Fibroblast of skin of left quadriceps (primary cell): ENCODE measurements at places on chromosomes 2 and 18.

DNA sequence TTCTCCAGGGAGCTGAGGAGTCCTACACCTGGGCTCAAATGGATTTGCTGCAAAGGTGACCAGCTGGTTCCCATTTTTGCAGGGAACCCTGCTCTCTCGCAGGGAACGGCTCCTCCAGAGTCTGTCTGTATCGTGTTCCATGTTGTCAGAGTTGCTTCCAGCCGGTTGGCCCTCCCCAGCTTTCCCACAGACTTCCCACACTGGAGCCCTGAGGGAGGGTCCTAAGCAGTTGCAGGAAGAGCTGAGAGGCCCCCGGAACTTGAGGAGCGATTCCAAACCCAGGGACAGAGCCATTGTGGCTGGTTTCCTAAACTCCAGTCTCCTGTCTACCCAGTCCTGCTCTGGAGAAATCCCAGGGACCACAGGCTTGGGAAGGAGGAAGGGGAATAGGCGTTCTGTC lies 121.7 kb upstream of the PPP1CB start:
- DNase-seq, result no peak

DNA sequence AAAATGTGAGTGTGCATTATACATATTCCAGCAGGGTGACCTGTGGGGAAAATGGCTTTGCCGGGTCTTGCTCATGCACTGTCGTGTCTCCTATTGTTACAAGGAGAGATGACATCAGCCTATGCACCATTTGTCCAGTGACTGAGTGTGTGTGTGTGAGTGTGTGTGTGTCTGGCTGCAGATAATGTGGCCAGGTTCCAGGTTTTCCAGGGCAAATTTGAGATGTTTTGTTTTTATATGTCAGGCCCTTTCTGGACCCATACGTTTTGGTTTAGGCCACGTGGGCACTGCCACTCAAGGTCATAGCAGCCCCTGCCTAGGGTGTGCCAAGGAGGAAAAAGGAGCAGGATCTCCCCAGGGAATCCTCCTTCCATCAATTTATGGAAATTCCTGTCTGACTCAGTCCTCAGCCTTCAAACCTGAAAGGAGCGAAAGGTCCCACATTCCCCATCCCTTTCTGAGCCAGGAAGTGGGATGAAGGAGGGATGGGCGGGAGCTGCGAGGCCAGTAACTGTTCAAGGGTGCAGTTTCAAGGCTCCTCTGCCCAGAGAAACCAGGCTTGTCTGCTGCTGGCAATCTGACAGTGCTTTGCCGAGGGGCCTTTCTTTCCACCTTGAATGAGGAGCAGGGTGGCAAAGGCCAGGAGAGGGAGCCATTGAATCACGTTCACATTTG lies 93.0 kb upstream of the SMAD2 start:
- DNase-seq, result peak; percentile 41

- no peak for DNase-seq
Observed at GRCh38 chr2:127071901-127072328, 35.0 kb downstream of the BIN1 start.

DNA sequence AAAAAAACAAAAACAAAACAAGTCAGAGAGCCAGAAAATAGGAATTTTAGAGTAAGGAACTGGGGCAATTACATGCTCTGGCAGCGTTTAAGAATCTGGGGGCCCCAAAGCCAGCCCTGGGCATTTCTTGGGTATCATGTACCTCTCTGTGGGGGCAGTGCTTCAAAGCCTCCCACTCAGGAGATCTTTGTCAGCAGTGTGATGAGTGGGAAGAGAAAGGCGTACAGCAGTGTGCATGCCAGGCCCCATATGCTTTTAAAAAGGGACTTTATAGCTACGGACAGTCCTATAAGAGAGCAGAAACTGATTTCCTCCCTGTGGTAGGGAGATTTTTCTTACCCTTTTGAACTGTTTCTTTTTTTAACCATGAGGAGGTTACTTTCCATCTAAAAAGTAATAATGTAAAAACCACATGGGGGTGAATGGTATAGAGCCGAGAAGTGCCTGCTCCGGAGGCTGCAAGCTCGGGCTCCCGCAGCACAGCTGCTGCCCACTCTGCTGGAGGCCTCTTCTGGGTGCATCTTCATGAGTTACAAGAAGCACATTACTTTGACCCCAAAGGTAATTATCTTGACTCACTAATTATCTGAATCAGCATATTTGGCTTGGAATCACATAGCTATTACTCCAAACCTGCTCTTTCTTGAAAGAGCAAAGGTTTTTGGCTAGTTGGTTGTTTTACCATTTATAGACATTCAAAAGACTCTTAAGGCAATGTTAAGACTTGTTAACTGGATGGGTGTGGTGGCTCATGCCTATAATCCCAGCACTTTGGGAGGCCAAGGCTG lies 46.4 kb downstream of the PROC start:
- DNase-seq, result no peak

DNA sequence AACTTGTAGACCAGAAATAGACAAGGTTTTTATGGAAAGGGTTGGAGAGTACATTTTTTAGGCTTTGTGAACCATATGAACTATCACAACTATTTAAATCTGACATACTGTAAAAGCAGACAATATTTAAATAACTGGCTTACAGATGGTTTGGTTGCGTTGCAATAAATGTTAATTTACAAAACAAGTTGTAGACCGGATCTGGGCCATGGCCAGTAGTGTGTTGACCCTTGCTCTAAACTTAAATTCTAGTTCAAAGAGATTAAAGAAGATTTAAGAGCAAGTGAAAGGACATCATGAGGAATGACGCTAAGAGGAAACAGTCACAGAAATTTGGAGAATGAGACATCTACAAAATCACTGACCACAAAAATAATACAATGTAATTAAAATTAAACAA lies 652.7 kb downstream of the DCDC2C start:
- DNase-seq, result no peak

DNA sequence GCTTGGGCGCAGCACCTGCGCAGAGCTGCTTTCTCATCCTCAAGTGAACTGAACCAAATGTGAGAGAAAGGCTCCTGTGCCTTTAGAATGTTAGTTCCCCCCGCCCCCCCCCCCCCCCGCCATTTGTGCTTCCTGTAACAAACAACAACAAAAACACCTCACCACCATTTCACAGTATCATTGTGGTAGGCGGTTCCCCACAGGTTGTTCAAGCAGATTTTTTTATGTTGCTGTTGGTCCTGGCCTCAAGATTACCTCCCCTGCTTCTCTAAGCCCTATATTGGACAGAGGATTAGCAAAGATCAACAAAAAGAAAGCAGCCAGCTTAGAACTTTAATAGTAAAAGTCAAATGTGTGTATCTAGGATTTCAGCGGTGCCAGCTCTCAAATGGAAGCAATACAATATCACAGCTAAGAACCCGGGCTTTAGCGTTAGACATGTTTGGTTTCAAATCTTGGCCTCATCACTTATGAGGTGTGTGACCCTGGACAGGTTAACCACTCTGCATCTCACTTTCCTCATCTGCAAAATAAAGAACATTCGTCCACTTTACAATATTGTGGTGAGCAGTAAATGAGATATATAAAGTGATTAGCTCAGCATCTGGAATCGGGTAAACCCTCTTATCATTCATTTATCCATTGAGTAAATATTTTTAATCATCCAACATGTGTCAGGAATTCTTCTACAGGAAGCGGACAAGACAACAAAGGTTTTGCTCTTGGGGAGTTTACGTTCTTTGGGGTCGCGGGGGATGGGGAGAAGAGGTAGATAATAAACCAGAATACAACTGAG lies 84.6 kb downstream of the KCTD18 start:
- DNase-seq, result no peak

GRCh38 chr2:67579806-67580205 lies 182.7 kb downstream of the ETAA1 start:
- DNase-seq, result no peak

GRCh38 chr18:58391231-58391825 lies 237.6 kb downstream of the ALPK2 start:
- DNase-seq, result no peak

DNA sequence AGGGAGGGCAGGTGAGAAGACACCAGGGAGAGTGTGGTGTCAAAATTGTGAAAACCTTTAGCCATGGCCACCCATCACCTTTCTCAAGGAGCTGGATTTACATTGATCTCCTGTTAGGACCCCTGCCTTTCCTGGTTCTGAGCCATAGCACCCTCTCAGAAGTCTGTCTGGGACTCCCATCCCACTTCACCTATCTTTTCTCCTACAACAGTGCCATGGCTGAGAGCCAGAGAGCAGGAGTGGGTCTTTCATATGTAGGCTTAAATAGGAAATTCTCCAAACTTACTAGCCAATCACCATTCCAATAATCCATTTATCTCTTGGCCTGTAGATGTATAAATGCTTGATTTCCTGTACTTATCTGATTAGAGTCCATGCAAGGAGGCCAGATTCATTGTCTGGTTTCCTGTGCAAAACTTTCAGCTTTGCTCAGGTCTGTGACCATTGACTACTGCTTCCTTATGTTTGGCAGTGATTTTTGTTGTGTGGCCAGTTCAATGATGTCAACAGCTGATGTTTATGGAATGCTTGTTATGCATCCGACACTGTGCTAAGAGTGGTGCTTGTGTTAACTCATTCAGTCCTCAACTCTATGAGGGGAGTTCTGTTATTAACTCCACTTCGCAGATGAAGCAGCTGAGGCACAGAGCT lies 57.6 kb upstream of the IGFBP5 start:
- no peak for DNase-seq

GRCh38 chr2:44016282-44016681 lies 20.5 kb upstream of the LRPPRC start:
- peak; percentile 16 for DNase-seq
